ENCODE measurements at places on chromosomes 4 and X. TPM values are rescaled to one million over a fixed set of nuclear protein-coding genes. Genes with fewer than 3 reads are reported as not detected.

The GDI1 gene
- total RNA-seq, result 111 TPM

The TCP11X2 gene
- total RNA-seq, result not detected

The HPGDS gene
- total RNA-seq, result not detected

The HPGD gene
- 63.8 TPM for total RNA-seq

The SYP gene
- 3.2 TPM for total RNA-seq

The CYLC1 gene
- not detected for total RNA-seq

The TMPRSS11E gene
- total RNA-seq, result not detected

The RAI2 gene
- total RNA-seq, result not detected

The PF4V1 gene
- total RNA-seq, result not detected

The DIPK2B gene
- not detected for total RNA-seq

The MAGEC1 gene
- 0.15 TPM for total RNA-seq

The ZFX gene
- 8.7 TPM for total RNA-seq

The C4orf36 gene
- 1.4 TPM for total RNA-seq

The MAGEA2B gene
- not detected for total RNA-seq

The RAB40A gene
- total RNA-seq, result not detected

The WNK3 gene
- total RNA-seq, result not detected

The NEIL3 gene
- total RNA-seq, result 12.1 TPM

The MYL5 gene
- total RNA-seq, result 12.2 TPM

All from A549 treated with ZK216348 at 1 μM for 4 hours (cell line).